Stimulated activated CD4-positive, alpha-beta T cell treated with anti-CD3 and anti-CD28 coated beads, Interleukin-1b, Interleukin-23, amount 100 ng/mL, for 1 hour (primary cell): ENCODE measurements at places on chromosomes 7 and 10.

- DNase-seq, result no peak
Observed at GRCh38 chr7:122340427-122340826, 35.9 kb upstream of the FEZF1 start.

- no peak for DNase-seq
Observed at GRCh38 chr10:96896884-96897589, 64.9 kb downstream of the LCOR start.

GRCh38 chr7:15368653-15369052 lies 193.2 kb downstream of the AGMO start:
- no peak for DNase-seq

DNA sequence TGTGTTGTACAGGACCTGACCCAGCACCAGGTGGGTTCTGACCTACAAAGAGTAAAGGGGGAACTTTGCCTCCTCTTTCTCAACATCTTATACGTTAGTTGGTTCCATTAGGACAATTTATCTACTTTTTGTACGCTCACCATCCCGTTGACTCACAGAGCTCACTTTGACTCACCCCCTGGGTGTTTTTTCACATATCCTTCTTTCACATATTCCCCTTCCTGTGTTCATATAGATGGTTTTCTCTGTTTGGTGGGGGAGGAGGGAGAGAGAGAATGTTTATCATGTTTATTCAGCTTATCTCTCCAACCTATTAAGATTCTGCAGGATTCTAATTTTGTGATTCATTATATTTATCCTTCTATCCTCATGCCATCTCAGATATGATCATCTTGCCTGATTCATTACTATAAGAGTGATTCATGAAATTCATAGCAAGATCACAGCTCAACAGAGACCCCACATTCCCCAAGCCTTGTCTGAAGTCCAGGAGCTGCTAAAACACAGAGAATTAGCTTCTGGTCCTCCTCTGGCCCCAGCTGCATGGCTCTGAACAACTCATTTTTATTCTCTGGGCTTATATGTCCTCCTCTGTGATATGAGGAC lies 37.2 kb downstream of the PRSS2 start:
- no peak for DNase-seq

GRCh38 chr7:157807510-157807909 lies 470.7 kb downstream of the DNAJB6 start:
- DNase-seq, result no peak

- no peak for DNase-seq
Observed at GRCh38 chr7:121837462-121837861, 35.5 kb upstream of the PTPRZ1 start.

DNA sequence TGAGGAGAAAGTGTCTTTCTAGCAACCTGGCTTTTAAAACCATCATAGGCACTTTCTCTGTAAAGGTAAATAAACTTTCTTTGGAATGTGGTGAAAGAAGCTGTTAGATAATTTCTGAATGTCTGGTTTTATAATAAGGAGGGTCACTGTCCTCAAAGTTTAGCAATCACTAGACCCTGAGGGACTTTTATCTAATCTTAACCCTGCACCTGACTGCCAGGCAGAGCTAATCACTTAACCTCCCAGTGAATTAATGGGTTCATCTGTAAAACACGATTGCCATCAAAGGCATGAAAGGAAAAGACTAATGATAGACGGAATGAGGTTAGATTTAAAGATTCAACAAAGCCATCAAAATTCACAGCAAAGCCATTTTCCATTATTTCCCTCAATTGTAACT lies 553.8 kb downstream of the GRM8 start:
- DNase-seq, result no peak

GRCh38 chr7:7699970-7700369 lies 18.4 kb downstream of the RPA3 start:
- no peak for DNase-seq

DNA sequence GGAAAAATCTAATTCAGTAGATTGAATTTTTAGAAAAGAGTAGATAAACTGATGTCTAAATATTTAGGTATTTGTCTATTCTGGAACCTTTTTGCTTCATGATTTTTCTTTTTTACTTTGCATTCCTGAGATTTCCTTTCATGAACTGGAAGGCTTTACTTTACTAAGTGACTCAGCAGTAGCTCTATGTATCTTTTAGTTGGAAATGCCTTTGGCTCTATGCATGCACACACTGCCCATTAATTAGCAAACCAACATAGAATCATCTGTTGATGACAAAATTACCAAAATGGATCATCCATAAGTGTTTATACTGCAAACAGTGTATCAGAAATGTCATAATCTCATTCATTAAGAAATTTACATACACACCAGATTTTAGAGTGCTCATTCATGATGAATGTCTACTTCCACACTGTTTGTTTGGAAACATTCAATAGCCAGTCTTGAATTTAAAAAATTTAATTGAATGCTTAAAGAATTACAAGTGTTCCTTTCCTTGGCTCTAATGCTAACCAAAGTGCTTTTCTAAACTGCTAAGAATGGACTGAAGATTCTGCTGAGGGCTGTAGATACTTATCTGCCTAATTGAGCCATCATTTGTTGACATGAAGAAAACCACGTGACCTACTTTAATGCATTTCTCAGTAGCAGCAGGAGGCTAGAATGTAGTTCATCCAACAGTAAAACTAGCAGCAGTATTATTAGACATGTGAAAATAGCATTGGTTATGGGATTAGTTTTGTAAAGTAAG lies 282.0 kb downstream of the ADK start:
- DNase-seq, result no peak

DNA sequence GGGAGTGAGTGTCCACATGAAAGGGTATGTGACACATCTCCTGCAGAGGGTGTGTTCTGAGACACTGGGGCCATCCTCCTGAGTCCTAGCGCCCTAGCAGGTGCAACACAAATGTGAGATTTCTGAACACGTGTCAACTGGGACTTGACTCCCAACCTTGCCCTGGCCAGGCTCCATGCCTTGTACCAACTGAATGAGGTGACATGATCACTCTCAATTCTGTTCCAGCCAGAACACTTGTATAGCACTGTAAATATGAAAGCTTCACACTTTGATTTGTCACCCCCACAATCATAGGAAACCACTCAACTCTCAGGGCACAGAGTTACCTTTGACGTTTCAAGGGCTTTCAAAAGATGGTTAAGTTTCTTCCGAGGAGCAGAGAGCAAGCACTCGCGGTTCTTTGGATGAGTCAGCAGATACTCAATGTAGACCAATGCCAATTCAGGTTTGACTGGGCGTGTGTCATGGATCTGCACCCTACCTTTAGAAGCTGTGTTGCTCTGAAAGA lies 48.6 kb downstream of the NCAPG2 start:
- no peak for DNase-seq

DNA sequence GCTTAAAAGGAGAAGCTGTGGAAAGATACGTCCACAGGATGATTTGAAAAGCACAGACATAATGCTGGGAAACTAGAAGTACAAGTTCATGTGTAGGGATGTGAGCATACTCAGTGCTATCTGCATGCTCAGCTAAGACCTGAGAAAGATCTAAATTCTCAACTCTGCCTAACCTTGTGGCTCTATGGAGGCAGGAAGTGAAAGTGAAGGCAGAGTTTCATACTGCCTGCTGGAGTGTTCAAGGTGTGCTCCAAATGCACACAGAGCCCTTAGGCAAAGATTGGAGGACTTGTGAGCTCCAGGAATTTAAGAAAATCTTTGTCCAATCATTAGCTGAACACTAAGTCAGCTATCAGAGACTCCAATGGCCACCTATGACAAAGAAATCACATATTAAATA lies 190.9 kb downstream of the RNLS start:
- no peak for DNase-seq

DNA sequence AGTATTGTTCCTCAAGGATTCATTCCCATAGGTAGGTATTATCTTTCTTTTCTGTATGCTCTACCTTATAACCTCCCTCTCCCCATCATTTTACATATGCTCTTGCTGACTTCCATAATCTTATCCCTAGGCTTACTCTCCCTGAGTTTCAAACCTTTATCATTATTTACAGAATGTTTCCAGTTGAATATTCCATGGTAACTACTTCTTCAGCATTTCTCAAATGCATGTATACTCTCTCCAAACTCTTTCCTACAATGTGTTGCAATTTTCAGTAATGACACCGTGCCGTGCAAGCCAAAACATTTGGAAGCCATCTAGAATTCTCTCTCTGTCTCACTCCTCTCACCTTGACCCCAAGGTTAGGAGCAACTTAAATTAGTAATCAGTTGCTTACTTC lies 548.5 kb downstream of the MAGI2 start:
- no peak for DNase-seq

- no peak for DNase-seq
Observed at GRCh38 chr10:80122110-80122710, 10.3 kb upstream of the PLAC9 start.
